Endodermal cell (in vitro differentiated cells): ENCODE measurements at places on chromosomes 2 and 18.

- DNase-seq = peak; percentile 99
These were observed 20.3 kb upstream of the DNMT3A start for GRCh38 chr2:25362049-25362433.

GRCh38 chr2:158753641-158754611 lies 41.2 kb upstream of the DAPL1 start:
- DNase-seq = peak; percentile 79

GRCh38 chr2:111100765-111101162 lies 19.9 kb upstream of the BCL2L11 start:
- DNase-seq = no peak

DNA sequence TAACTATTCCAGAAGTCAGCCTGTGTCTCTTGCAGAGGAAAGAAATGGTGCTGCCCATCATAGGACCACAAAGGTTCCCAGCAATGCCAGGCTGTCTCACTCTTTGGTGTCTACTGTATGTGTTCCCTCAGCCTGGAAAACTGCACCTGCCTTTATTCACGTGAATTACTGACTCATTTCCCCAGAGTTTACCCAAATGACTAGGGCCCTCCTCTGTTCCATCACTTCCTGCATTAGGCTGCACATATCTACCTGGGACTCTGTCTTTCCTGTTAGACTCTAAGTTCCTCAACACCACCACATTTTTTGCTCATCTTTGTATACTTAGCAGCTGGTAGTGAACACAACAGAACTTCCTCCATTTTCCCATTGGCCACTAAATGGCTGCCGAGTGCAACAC lies 188.3 kb downstream of the FHOD3 start:
- no peak for DNase-seq

GRCh38 chr2:116819355-116819754 lies 995.1 kb upstream of the DDX18 start:
- DNase-seq = no peak

DNA sequence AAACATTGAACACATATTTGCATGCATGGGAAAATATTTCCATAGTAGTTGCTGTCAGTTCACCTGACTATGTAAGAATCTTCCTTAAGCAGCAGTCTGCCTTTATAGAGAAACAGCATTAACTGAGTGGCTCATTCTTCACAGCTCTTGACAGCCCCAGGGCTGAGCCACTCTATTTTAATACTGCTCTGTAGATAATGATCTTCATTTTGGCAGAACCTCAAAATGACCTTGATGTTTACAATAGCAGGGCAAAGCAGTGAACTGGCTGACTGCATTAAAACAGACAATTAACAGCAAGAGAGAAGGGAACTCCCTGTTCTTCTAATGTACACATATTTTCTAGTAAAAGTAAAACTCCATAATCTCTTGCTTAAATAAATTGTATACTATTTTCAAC lies 580.6 kb upstream of the SOX11 start:
- no peak for DNase-seq

DNA sequence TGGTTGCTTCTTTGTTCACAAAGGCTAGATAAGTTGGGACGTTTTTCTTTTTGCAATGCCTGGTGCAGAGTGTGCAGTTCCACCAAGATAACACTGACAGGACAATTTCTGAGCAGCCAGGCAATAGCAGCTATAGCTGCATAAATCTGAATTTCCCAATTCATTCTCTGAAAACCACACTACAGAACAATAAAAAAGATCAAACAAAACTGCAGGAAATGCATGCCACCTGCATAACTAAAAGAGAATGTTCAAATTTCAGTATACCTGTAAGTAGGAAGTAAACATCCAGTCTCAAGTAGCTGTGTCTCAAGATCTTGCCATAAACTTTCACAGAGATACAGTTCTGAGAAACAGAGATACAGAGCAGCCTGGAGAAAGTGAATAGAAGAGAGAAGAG lies 5.3 kb upstream of the KCTD18 start:
- no peak for DNase-seq

GRCh38 chr2:5070257-5070656 lies 621.9 kb upstream of the SOX11 start:
- DNase-seq = no peak

DNA sequence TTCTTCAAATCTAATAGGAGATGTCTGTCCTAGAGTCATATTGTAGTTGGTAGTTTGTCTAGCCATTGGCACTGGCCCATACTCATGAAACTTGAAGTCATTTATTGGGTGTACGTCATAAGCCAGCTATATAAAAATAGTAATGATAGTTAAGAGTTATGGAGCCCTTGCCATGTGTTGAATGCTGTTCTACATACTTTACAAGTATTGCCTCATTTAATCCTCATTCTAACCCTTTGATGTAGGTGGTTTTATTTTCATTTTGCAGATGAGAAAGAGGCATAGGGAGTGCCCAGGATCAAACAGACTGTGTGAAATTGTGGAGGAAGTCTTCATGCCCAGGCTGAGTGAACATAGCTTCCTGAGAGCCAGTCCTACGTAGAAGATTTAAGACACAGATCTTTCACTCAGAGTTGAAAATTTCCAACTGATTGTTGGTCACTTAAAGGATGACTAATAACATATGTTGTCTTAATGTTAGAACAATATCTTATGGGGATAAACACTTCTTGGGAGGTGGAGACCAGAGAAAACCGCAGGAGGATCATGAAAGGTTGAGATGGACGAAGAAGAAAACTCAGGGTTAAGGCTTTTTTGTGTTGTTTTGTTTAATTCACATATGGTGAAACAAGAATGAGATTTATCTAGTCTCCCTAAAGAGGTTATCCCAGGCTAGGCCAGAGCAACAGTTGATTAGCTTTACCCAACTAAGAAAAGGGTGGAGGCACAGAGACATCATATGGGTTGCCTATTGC lies 156.0 kb downstream of the CERS6 start:
- no peak for DNase-seq

DNA sequence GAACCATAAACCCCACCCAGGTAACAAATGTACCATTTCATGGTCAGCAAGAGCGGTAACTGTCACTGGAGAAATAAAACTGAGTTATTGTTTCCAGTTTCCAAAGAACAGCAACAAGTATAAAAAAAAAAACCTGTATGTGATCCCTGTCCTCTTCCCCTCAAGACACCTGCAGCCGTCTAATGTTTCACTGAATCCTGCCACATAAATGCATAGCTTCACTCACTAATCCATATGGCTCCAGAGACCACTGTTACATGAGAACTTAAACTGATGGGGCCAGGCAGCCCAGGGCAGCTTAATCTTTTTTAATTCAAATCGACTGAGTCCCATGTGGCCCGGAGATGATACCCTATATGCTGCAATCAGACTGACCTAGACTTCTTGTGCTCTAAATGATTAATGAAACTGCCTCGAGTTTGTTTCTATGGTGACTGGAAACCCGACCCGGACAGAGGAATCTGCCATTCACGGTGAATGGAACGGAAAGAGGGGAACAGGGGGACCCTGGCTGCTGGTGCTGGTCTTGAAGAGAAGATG lies 60.9 kb upstream of the SIX2 start:
- DNase-seq = no peak

DNA sequence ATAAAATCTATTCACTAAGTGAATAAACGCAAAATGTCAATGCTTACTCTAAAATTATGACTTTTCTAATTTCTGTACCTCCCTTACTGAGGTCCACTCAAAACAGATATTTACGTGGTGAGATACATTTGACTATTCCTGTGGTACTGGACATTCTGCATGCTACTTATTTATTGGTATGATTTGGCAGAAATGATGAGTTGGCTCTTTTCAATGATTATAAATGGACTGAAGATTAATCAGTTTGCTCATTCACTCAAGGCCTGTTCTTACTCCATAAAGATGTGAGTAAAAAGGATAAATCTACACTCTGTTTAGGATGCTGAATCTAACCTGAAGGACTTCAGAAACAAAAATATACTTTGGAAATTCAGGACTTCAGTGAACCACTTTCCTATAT lies 98.8 kb downstream of the OLA1 start:
- DNase-seq = no peak

DNA sequence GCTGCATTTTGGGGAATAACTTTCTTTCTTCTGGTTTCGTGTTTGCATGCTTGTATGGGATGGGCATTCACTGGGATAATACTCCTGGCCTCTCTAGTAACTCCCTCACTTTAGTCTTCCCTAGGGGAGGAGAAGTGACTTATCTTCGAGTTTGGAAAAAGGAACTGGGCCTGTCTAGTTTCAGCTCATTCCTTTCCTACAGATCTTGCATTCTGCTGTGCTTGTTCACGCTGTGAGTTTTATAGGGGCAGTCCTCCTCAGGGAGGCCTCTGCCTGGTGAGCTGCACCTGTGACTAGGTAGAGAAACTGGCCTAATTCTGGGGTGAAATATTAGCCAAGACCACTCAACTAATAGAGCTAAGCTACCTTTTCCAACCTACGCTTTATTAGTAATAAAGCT lies 50.9 kb downstream of the PHLPP1 start:
- DNase-seq = peak; percentile 47

GRCh38 chr2:155692106-155692505 lies 640.4 kb downstream of the NR4A2 start:
- no peak for DNase-seq

- DNase-seq = peak; percentile 35
These were observed 12.8 kb downstream of the SNED1 start for GRCh38 chr2:241011296-241011600.

DNA sequence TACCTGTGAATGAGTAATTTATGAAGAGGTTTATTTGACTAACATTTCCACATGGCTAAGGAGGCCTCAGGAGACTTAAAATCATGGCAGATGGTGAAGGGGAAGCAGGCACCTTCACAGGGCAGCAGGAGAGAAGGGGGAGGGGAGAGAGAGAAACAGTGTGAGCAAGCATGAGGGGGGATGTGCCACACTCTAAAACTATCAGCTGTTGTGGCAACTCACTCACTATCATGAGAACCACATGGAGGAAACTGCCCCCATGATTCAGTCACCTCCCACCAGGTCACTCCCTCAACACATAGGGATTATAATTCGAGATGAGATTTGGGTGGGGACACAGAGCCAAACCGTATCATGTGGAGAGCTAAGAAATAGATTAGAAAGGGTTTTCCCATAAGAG lies 309.0 kb downstream of the RDH14 start:
- no peak for DNase-seq

DNA sequence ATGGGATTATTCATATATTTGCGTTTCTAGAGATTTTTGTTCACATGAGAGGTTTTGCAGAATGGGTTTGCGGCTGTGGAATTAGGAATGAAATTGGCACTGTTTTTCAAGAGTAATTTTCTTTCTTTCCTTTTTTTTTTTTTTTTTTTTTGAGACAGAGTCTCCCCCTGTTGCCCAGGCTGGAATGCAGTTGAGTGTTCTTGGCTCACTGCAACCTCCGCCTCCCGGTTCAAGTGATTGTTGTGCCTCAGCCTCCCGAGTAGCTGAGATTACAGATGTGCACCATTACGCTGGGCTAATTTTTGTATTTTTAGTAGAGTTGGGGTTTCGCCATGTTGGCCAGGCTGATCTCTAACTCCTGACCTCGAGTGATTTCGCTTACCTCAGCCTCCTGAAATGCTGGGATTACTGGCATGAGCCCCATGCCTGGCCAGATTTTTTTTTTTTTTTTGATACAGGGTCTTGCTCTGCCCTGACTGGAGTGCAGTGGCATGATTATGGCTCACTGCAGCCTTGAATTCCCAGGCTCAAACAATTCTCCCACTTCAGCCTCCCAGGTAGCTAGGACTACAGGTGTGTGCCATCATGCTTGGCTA lies 65.3 kb downstream of the MIB1 start:
- no peak for DNase-seq

- DNase-seq = no peak
These were observed 780.0 kb downstream of the CNTNAP5 start for GRCh38 chr2:124805060-124805459.

DNA sequence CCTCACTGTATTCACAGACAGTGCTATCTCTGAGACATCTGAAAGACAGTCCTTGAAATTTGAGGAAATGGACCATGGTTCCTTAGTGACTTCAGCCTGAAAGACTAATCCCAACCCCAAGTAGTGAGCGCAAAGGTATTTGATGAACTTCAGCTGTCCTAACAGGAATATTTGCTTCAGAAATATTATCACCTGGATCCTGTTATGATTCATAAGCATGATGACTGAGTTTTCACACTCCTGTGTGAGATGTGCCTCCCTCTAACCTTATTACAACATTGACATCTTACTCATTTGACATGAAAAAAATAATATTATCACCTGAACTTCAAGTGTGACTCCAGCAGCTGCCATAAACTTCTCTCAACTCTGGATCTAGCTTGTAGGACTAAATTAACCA lies 11.6 kb upstream of the MRPL19 start:
- no peak for DNase-seq

DNA sequence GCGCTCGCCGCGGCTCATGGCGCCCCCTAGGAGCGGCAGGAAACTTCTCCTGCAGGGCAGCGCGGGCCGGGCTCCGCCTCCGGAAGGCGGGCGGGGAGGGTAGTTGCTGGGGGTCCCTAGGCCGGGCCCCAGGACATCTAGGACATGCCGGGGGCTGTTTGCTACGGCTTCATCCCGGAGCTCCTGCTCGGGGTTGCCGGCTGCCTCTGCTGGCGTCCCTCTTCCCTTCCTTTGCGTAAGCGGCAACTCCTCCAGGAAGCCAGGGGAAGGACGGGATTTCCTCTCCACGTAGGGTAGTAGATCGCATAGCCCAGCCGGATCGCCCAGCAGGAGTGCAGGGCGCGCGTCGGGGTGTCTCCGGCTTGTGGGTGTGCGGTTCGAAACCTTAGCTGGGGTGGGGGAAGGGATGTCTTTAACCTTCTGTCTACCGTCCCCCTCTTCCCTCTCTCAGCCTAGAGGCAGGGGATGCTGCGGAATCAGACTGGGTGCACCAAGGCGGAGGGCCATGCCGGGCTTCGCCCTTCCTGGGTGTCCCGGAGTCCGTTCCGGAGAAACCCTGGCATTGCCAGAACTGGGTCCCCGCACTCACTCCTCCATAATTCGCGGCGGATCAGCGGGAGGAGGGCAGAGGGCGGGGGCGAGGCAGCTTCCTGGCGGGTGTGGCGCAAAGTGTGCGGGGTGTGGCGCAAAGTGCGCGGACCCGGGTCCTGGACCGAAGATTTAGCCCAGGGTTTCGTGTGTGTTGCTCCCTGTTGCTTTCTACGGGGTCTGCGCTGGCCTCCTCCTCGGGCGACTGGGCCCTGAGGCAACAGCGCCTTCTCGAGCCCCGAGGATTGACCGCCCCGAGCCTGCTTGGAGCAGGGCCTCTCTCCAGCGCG lies 12.2 kb upstream of the SKOR2 start:
- DNase-seq = peak; percentile 89

DNA sequence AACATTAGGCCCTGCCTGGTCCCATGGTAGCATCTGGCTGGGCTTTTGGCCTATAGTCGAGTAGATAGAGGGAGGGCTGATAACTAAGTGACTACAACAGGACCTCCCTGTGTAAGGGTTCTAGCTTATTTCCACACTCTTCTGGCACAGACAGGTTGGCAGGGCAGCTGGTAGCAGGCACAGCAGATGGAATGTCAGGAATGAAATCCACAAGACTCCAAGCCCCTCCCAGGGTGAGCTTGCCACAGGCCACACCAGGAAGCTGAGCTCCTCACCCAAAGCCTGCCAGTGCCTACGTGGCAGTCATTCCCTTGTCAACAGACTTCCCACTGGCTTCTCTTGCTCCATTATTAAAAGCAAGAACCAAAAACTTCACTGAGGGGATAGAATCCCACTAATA lies 20.7 kb upstream of the C1QL2 start:
- no peak for DNase-seq
